ENCODE measurements at places on chromosomes 5 and 9.

- DNase-seq = no peak
These were observed 513.0 kb downstream of the TMEM38B start for GRCh38 chr9:106207298-106207697.

GRCh38 chr9:106111039-106111730 lies 416.8 kb downstream of the TMEM38B start:
- DNase-seq = no peak

DNA sequence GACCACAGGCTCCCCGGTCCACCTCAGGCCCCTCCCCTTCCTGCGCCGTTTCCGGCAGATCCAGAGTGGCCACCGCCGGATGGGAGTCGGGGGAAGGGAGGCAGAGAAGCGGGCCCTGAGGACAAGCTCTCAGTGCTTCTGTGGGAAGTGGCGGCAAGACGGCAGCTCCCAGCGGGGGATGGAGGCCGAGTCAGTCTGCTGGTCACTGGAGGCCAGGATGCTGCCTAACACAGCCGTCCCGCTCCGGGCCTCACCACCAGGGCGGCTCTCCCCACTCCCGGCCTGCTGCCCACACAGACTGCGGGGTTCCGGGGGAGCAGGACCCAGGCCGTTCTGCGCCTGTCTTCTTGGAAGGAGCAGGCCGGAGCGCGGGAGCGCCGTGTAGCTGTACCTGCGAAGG lies 31.4 kb downstream of the FXN start:
- DNase-seq = no peak

GRCh38 chr5:72093217-72093616 lies 14.1 kb upstream of the MAP1B start:
- no peak for DNase-seq

DNA sequence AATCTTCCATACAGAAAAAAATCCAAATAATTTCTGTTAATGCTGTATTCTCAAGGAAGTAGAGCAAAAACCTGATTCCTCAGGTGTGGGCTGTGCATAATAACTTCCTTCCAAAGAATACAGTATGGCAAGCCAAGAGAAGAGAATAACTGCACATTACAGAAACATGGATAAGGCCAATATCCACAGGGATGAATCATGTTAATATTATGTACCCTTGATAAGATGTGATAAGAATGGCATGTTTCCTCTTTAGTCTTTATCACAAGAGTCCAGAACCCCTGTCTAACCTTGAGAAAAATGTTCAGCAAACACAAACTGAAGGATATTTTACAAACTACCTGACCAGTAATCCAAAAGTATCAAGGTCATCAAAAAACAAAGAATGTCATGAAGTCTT lies 795.8 kb downstream of the SEMA5A start:
- DNase-seq = no peak

DNA sequence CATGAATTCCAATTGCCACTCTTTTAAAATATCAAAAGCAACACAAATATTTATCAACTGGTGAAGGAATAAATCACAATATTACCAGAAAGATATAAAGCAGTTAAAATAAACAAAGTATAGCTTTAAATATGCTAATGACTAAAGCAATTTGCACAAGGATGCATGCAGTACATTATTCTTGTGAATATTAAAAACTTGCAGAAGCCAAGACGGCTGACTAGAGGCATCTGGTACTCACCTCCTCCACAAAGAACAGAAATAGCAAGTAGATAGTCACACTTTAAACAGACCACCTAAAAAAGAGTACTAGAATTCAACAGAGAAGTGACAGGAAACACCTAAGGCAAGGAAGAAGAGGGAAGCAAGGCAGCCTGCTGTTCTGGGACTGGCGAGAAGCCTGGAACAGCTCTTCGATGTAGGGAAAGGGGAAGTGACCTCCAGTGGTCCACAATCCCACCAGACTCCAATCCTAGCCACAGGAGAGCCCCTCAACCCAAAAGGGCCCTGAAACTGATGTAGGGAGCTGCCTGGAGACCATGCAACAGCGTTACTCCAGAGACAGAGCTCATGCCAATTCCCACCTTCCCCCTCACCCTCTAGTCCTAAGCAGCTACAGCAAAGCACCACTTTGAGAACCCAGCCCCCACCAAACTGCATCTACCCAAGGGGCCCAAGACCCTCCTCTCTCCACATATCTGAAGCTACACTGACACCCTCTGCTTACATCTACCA lies 86.3 kb downstream of the LPAR1 start:
- DNase-seq = no peak

GRCh38 chr5:133265257-133265656 lies 213.4 kb downstream of the HSPA4 start:
- no peak for DNase-seq

- no peak for DNase-seq
These were observed 456.7 kb downstream of the ZNF608 start for GRCh38 chr5:124289641-124290311.

GRCh38 chr9:14573319-14573718 lies 119.9 kb downstream of the ZDHHC21 start:
- DNase-seq = no peak

GRCh38 chr5:33023649-33024048 lies 312.5 kb downstream of the NPR3 start:
- DNase-seq = no peak

DNA sequence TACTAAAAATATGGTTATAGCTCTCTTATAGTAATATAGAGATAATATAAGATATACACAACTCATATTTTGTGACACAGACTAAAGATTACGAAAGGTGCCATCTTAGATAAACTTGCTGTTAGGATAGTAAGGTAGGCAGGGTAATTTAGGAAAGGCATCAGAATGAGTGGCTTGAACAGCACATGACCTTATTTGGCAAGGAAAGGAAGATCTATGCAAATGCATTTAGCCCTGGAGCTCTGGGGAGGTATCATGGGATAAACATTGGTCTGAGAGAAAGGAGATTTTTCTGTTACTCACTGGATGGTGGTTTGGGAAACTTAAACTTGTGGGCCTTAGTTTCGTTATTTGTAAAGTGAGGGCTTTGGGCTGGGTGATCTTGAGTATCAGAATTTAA lies 65.8 kb downstream of the KCTD16 start:
- no peak for DNase-seq

GRCh38 chr9:77218612-77219011 lies 41.3 kb downstream of the VPS13A start:
- DNase-seq = no peak

DNA sequence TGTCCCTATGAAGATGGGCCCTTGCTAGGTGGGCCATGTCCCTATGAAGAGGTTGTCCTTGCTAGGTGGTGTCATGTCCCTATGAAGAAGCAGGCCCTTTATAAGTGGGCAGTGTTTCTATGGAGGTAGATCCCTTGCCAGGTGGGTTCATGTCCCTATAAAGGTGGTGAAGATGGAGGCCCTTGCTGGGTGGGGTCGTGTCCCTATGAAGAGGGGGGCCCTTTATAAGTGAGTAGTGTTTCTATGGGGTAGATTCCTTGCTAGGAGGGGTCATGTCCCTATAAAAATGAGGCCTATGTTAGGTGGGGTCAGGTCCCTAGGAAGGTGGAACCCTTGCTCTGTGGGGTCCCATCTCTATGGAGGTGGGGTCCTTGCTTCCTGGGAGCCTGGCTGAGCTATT lies 283.4 kb upstream of the IRX2 start:
- DNase-seq = no peak

DNA sequence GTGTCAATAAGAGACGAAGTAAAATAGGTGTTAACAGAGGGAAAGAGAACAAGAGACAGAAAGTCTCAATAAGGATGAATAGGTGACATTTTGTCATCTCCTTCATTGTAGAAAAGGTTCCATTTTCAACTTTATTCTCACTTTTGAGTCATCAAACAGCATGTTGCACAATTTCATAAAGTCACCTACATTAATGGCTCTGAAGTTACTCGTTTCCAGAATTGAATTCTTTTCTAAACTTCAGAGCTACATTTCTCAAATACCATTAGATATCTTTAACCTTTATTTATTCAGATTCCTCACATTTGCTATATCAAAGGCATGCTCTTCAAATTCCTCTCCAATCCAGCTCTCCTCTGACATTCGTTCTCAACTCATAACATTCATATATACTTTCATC lies 13.1 kb downstream of the ADAMTS6 start:
- DNase-seq = no peak

DNA sequence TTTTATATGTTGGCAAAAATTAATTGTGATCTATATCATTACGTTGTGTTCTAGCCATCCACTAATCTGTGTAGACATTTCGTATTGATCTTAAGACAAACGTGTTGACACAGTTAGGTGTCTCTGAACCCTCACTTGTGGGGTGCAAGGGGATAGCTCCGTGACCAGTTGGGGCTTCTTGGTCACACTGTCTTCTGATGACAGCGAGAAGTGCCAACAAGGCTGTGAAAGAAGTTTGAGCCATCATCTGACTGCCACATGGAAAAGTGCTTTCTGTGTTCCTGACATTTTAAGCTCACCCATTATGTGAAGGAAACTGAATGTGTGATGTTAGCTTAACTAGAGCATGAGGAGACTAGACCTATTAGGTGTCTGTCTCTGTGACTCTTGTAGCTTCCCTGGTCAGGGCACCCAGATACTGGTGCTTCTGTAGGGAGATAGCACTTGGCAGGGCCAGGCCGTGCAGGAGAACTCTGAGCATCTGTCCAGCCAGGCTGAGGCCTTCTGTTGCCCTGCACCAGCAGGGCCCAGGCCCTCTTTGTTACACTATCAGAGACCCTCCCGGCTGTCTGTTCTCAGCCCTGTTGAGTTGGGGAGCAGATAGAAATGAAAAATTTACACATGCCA lies 52.8 kb upstream of the PHF2 start:
- no peak for DNase-seq

DNA sequence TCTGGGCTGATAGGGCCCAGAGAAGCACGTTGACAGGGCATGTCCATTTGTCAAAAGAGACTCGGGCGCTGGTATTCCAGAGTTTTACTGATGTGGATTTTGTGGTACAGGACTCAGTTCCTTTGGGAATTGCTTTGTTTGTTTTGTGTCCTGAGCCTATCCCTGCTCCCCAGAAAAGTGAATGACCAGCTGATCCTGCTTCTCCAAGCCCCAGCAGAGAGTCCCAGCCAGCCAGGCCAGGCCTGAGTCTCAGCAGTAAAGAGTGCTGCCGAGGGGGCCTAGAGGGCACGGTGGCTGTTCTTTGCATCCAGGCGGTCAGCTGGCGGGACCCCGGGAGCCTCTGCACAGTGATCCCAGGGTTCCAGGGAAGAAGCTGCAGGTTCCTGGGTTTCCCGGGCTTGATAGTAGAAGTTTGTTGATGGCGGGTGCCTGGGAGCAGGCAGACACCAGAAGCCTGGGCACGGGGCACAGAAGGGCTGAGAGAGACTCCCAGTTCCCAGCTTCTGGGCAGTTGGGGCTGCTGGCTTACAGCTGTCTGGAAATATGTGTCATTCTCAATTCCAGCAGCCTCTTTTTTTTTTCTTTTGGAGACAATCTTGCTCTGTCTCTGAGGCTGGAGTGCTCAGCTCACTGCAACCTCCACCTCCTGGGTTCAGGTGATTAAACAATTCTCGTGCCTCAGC lies 8.7 kb downstream of the PRDM12 start:
- no peak for DNase-seq

DNA sequence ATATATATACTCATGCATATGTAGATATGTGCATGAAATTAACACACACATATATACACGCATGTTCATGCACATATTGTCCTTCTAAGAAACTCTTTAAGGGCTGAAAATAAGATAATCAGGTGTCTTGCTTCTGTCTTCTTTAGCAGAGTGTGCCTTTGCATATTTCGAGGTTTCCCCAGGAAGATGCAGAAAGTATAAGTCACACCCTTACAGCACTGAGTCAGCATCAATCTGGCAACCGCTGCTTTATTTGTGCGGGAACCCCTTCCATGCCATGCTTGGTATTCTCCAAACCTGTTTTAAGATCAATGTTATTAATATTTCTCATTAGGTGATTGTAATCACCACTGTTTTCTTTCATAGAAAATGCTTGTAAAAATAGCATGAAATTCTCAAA lies 557.9 kb downstream of the CAAP1 start:
- DNase-seq = no peak

GRCh38 chr5:75626959-75627358 lies 15.7 kb downstream of the ANKDD1B start:
- no peak for DNase-seq

GRCh38 chr5:143248822-143249579 lies 154.5 kb downstream of the NR3C1 start:
- no peak for DNase-seq

- DNase-seq = no peak
These were observed 31.2 kb downstream of the DEPDC1B start for GRCh38 chr5:60668686-60669304.

DNA sequence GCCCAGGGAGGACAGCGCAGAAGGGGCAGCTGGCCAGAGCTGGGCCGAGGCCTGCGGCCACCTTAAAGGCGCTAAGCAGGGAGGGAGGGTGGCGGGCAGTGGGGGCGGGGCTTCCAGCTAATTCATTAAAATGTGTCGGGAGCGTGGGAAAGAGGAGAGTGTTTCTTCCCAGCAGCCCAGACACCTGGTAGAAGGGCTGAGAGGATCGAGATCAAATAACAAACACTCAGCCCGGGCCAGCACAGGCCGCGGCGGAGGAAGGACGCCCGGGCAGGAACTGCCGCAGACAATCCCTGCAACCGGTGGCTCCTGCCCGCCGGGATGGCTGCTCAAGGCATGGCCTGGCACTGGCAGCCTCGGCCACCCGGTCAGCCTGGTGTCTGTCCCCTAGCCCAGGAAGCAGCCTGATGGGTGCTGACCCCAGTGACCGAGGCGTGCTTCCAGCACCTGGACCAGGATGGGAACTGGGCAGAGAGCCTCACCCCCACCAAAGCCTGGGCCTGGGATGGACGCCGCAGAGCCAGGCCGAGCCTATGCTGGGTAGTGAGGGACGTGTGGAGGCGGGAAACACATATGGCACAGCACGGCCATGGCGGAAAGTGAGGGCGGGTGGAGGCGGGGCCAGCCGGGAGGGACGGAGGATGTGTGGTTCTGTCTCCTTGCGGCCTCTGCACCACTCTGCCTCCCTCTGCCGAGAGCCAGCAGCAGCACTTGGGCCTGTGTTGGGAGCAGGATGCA lies 3.2 kb upstream of the NRARP start:
- DNase-seq = no peak

DNA sequence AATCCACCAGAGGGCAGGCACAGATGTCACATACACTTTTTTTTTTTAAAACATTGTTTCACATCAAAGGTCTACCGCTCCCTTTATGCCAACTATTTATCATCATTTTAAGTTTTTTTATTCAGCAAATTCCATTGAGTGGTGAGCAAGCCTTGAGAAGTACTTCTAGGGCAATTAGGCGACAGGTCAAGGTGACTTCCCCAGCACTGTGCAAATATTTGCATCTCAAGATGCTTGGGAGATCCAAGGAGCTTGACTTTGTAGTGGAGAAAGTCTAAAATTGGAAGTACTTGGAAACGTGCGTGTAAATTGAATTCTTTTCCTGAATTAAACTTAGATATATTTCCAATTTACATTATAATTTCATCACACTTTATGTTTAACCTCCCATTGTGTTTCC lies 211.1 kb downstream of the ICE1 start:
- DNase-seq = no peak

GRCh38 chr5:123807177-123807945 lies 295.4 kb downstream of the CSNK1G3 start:
- no peak for DNase-seq
